DMS153 (cell line): ENCODE measurements at places on chromosomes 2 and 18.
A peak's percentile ranks its signal among the peaks of the same experiment; 100 is the strongest.

- no peak for DNase-seq
Measured at GRCh38 chr2:205539603-205540002, 142.7 kb upstream of the NRP2 start.

DNA sequence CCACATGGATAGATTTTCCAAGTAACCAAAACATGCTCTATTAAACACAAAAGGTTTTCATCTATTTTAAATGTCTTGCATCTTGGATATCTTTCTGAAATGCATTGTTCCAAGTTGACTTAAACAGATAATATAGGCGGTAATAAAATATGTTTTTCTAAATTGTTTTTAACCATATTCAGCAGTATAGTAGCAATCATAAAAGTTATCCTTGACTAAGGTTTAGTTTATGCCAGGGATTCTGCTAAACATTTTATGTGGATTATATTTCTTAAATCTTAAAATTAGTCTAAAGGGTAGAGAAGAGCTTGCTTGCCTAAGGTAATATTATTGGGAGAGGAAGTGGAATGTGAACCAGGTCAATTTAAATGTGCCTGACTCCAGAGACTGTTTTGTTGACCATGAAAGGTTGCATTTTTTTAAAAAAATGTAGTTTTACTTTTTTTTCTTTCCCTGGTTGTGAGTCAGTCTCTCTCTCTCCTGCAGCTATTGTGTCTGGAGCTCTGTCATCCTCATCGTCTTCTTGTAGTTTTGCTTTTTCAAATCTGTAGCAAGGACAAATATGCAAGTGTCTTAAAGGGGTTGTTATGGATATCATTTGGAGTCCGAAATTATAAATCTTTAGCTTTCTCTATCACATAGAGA is 309.1 kb upstream of the COL3A1 start:
- DNase-seq, result no peak

GRCh38 chr2:47310801-47311560 is 92.0 kb upstream of the MSH2 start:
- no peak for DNase-seq

DNA sequence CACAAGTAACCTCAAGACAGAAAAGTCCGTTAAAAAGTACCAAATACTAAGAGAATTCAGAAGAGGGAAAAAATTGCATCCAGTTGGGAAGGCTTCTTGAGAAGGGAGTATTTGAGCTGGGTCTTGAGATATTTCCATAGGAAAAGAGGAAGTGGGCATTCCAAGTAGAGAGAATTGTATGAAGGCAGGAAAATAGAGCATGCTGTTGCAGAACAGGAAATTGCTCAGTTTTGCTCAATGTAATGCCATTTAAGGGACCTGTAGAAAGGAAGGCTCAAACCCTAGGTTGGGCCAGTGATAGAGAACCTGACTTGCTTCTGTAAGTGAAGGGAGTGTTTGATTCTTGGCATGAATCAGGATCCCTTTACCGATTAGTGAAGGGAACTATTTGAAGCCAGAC is 1.0 kb upstream of the ZC3H8 start:
- DNase-seq, result no peak

GRCh38 chr2:119212139-119212800 is 11.4 kb upstream of the STEAP3 start:
- DNase-seq, result no peak

DNA sequence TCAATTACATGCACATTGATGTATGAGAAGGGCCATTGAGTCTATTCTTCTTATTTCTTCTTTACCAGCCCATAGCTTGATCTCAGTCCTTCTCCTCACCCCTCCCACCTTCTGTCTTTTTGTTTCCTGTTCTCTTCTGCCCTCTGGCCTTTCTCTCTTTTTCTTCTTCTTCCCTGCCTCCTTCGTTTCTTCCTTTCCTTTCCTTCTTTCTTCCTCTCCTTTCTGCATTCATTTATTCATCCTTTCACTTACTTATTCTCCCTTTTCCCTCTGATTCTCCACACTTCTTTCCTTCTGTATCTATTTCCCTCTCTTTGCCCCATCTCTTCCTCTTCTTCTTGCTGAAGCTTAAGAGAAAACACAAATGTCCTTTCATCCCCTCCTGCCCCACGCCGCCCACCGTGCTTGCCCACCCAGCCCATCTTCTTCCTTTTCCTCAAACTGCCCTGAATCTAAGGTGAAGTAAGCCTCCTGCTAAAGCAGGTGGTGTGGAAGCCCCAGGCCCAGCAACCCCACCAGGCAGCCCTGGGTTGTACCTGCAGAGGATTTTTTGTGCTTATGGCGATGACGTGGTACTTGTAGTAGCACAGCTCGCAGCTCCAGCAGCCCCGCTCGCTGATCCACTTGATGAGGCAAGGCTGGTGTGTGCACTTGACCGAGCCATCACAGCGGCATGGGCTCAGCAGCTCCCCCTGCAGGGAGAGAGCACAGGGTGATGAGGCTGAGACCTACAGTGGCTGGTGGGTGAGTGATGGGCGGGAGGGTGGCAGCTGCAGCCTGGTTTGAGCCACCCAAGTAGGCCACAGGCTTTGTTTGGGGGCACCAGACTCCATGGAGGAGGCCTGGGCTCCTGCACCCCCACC is 89.0 kb downstream of the MARCHF4 start:
- no peak for DNase-seq

DNA sequence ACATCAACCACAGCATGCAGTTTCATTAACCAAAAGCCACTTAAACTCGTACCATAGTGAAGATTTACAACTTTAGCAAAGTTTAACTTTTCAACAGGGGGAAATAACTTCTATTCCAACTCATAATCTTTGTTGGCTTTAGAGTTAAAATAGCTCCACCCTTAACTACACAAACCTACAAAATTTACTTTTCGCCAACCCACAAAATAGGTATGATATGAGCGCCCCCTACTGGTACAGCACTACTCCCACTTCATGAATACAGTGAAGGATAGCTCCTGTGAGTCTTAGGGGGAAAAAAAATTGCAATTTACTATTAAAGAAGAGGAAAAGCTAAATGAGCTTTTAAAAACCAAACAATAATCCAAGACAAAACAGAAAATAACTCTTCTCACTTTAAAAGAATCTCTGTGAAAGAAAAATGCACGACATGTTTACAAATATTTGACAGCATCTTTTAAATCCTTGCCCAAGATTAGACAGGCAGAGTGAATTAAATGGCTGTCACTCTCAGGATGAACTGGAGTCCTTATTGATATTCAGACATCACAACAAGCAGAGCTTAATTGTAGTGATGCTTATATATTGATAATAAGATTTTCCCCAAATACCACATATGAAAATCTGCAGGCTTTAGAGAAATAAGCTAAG is 32.2 kb downstream of the TMEFF2 start:
- DNase-seq, result peak; percentile 7

GRCh38 chr2:9578467-9579235 is 23.0 kb upstream of the ADAM17 start:
- DNase-seq, result no peak

DNA sequence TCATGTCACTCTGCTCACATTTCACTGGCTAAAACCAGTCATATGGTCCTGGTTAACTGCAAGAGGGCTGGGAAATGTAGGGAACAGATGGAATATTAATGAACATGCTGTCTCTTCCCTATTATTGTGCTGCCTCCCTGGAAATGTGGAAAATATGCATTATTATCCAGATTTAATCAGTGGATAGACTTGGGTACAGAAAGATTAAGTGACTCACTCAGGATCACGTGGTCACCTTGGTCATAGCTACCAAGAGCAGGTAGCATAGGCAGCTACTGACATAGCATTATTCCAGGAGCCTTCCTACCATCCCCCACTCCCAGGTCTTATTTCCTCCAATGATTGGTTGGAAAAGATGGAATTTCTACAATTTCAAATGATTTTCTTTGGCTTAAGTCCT is 141.1 kb downstream of the HRH4 start:
- no peak for DNase-seq

DNA sequence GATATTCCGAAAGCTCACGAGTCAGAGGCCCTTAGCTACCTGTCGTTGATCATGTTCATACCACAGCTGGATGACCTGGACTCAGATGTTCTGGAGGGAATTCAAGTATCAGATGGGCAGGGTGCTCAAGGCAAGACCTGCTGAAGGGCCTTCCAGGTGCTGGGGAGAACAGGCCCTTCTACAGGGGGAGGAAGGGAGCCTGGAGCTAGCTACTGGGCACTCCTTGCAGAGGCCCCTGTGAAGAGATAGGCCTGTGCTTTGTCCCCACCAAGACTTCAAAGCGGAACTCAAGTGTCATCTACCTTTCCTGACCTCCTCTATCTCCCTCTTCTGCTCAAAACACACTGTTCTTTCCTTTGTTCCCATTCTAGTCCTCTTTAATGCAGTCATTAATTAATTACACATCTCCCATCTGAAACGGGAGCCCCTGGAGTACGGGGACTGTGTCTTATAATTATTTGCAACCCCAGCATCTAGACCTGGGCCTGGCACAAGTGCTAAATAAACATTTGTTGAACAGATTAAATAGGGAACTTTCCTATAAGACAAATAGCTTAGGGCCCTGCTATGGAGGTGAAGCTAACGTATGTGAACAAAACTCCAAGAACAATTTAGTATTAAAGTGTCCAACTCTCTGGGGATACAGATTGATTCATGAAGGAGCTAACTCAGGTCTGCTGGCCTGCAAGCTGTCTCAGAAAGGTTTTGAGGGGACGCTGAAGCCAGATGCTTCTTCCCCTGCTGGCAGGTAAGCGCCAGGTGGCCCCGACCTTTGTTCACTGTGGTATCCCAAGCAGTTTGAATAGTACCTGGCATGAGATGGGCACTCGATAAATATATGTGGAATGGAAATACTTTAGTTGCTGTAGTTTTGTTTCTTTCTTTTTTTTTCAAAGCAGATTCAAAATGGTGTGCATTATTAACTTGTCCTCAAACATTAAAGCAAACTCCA is 22.0 kb downstream of the RHOB start:
- DNase-seq, result no peak

DNA sequence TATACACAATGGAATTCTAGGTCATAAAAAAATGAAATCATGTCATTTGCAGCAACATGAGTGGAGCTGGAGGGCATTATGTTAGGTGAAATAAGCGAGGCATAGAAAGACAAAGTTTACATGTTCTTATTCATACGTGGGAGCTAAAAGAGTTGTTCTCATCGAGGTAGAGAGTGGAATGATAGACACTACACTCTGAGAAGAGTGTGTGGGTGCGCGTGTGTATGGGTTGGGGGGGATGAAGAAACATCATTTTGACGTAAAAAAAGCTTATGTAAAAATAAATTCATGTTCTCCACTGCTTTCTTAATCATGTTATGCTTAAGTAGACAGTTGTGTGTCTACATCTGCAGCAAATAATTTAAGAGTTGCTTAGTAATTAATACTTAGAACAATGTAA is 123.6 kb downstream of the ZNF804A start:
- DNase-seq, result no peak

- no peak for DNase-seq
Measured at GRCh38 chr2:128394007-128394730, 75.5 kb upstream of the HS6ST1 start.

- DNase-seq, result no peak
Measured at GRCh38 chr2:168567836-168568235, 111.8 kb downstream of the CERS6 start.

GRCh38 chr2:57218206-57218605 is 828.4 kb upstream of the VRK2 start:
- no peak for DNase-seq

DNA sequence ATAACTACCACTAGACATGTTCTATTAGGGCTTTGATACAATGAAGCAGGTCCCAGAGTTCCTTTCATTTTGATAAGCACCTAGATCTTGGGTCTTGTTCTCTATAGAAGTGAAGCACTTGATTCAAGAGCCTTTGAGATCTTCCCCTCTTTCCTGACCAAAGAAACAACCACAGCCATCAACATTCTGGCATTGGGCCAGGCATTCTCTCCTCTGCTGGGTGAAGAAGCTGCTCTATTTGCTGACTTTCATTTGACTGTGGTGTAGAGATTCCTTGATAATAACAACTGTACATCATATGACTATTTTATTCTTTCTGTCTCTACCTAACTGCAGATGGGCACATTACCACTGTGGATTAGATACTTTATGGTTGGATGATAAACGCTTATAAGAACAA is 96.6 kb upstream of the LYPD1 start:
- no peak for DNase-seq

DNA sequence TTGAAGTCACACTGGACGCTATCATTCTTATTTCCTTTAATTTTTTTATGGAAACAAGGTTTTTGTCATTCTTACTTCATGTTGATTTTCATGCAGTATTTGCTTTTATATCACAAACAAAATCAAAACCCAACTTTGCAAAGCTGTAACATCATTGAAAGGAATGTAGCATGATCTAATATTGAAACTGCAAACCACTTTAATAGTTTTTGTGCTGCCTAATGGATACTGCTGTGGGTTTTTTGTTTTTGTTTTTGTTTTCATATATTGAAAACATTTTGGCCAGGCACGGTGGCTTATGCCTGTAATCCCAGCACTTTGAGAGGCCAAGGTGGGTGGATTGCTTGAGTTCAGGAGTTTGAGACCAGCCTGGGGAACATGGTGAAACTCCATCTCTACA is 81.6 kb downstream of the MAP2 start:
- DNase-seq, result no peak

- DNase-seq, result no peak
Measured at GRCh38 chr2:98729652-98730051, 1.3 kb downstream of the MGAT4A start.

DNA sequence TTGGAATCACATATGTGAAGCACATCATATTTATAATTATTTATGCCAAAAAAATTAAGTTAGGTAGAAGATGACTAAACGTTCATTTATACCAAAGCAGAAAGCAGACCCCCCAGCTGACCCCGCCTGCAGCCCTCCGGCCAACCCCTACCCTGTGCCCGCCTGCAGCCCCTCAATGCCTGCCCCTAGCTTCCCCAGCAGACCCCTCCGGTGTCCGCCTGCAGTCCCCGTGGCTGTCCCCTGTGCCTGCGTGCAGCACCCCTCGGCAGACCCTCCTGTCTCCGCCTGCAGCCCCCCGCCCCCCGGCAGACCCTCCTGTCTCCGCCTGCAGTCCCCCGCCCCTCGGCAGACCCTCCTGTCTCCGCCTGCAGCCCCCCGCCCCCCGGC is 136.2 kb downstream of the NFATC1 start:
- no peak for DNase-seq

DNA sequence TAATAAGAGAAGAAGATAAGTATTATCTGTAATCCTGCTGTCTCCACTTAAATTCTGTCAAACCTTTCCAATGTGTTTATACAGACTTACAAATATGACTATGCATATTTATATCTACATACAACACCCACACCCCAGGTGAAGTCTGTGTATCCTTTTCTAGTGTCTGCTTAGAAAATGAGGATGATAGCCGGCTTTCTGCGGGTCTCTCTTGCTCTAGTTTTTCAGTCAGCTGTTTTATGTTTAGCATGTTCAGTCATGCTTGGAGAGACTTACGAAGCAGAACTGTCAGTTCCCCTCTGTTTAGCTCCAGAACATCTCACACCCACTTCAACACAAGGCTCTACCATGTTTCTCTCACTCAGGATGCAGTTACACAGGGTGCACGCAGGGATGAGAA is 137.3 kb upstream of the NFATC1 start:
- DNase-seq, result no peak

- peak; percentile 66 for DNase-seq
Measured at GRCh38 chr2:24613154-24613814, 122.2 kb downstream of the NCOA1 start.

- no peak for DNase-seq
Measured at GRCh38 chr2:12005886-12006681, 259.7 kb downstream of the LPIN1 start.

- peak; percentile 27 for DNase-seq
Measured at GRCh38 chr2:70143314-70144150, 47.3 kb downstream of the C2orf42 start.
